Stimulated activated CD4-positive, alpha-beta T cell treated with anti-CD3 and anti-CD28 coated beads, Interleukin-12 subunit alpha, Interleukin-12 subunit beta, amount 100 ng/mL, for 48 hours (primary cell): ENCODE measurements at places on chromosomes 13 and 19.

- DNase-seq, result no peak
Observed at GRCh38 chr13:32206097-32206740, 108.9 kb downstream of the ZAR1L start.

- DNase-seq, result no peak
Observed at GRCh38 chr19:15995536-15995935, 46.7 kb downstream of the OR10H4 start.

- no peak for DNase-seq
Observed at GRCh38 chr13:41327994-41328790, 17.1 kb downstream of the NAA16 start.

GRCh38 chr13:110869805-110870706 lies 44.8 kb downstream of the ANKRD10 start:
- peak; percentile 18 for DNase-seq

DNA sequence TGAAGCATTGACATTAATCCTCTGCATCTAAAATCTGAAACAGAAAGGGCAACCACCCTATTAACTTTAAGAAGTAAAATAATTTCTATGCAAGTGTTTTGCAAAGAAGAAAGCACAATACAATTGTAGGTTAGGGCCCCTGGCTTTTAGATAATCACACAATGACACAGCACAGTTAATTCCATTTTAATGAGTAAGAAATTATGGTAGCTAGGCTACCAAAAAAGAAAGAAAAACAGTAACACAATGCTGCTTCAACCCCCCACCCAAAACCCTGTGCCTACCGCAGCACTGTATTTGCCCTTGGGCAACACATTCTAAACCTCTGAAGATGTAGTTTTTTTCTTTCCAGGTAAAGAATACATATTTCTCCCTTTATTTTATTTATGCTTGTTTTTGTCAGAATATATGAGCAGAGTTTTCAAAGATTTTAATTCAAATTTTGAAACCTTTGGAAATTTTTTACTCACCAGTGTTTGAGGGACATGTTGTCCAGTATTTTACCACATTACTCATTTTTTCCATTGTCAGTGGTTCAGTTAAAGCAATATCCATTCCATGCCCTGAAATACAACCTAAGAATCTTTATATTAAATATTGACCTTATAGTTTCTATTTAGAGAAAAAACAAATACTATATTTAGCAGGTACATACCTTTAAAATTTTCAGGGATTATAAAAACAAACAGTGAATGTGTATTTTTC lies 21.1 kb downstream of the SOHLH2 start:
- no peak for DNase-seq

DNA sequence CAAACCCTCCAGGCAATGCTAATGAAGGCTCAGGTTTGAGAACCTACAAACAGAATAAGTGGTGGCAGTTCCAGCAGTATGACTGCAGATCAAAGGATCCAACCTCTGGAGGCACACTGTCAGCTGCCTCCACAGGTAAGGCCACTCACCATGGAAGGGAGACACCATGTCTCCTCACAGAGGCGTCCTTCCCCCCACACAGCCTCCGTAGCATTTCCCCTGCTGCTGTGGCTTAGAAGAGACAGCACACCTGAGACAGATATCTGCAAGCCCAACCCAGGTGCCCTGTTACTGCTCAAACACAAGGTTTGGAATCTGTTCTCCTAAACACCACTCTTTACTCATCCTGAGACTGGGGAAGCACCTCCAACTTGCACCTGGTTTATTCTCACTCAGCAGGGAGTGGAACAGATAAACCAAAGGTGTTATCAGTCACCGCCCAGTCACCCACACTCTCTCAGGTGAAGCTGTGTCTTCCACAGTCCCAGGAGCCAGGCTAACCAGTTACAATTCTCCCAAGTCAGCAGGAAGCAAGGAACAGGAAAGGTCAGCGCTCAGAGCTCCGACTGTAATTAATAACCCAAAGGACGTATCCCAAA lies 311.2 kb downstream of the FOXO1 start:
- no peak for DNase-seq

DNA sequence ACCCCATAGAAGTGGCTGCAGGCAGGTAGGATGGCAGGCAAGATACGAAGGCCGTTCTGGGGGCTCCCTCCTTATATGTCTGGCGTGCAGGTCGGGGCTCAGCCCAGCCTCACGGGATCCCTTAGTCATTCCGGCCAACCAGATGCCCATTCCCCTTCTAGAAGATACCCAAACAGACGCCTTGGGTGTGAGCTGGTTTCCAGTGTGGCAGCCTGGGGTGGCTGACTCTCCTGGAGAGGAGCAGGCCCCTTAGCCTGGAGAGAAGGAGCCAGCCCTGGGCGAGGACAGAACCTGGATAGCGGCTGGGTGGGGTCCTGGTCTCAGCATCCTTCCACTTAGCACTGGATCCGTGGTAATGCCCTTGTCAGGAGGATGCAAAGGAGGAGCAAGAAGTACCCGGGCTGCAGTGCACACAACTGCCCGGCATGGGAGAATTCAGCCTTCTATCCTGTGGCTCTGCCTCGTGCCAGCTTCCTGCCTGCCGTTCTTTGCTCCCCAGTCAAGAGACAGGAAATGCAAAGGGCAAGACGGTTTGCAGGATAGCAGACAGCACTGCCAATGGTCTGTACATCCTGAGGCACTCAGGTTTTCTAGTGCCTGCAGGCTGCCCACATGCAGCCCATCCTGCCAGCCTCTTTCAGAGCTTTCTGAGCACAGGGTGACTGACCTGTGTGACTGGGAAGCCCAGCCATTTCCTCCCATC lies 56.7 kb upstream of the WASF3 start:
- DNase-seq, result no peak

- DNase-seq, result no peak
Observed at GRCh38 chr13:102351521-102351920, 50.3 kb downstream of the FGF14 start.

DNA sequence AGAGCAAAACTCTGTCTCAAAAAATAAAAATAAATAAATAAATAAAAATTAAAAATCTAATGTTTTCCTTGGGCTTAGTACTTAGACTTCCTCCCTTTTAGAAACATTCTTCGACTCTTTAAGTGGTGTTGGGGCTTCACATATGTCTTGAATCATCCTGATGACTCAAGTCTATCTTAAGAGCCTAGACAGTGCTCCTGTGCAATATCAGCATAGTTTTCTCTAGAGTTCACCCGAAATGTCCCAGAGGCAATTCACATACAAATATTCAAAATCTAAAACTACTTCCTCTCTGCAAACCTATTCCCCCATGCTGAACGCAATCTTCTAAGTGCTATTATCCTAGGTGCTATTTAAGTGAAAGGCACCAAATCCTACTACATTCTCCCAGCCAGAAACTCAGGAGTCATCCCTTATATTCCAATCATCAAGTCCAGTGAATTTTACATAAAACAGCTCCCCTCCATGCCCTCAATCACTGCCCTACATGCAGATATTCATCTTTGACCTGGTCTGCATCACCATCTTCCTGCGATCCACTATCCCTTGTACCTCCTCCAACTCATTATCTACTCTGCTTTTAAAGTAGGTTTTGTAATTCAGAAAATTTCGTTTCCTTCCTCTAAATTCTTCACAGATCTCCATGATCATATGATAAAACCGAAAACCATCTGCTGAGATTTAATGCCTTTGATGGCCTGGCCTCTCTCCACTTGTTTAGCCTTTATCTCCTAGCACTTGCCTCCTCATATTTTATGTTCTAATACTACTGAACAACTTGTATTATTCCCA lies 102.7 kb downstream of the ELF1 start:
- no peak for DNase-seq

GRCh38 chr19:49872245-49873128 lies 4.7 kb downstream of the AKT1S1 start:
- DNase-seq, result no peak

- no peak for DNase-seq
Observed at GRCh38 chr13:111114362-111115060, 599 bp upstream of the ARHGEF7 start.

GRCh38 chr13:26822146-26822545 lies 61.6 kb upstream of the GPR12 start:
- DNase-seq, result no peak

- no peak for DNase-seq
Observed at GRCh38 chr13:95209109-95209508, 92.1 kb downstream of the ABCC4 start.

DNA sequence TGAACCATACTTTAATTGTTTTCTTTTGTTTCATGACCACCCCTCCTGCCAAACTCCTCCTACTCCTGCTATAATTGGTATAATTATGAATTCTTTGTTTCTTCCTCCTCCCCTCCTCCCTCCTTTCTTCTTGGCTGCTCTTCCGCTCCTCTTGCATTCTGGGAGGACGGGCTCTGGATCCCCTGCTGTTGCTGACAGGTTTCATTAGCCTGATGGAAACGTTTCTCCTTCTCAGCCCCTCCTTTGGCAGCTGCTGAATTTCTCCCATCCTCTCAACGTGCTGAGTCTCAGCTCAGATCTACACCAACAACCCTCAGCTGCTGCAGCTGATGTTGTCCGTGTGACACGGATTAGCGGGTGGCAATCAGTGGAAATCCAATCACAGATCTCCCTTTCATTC lies 97.1 kb upstream of the UBAC2 start:
- DNase-seq, result no peak

DNA sequence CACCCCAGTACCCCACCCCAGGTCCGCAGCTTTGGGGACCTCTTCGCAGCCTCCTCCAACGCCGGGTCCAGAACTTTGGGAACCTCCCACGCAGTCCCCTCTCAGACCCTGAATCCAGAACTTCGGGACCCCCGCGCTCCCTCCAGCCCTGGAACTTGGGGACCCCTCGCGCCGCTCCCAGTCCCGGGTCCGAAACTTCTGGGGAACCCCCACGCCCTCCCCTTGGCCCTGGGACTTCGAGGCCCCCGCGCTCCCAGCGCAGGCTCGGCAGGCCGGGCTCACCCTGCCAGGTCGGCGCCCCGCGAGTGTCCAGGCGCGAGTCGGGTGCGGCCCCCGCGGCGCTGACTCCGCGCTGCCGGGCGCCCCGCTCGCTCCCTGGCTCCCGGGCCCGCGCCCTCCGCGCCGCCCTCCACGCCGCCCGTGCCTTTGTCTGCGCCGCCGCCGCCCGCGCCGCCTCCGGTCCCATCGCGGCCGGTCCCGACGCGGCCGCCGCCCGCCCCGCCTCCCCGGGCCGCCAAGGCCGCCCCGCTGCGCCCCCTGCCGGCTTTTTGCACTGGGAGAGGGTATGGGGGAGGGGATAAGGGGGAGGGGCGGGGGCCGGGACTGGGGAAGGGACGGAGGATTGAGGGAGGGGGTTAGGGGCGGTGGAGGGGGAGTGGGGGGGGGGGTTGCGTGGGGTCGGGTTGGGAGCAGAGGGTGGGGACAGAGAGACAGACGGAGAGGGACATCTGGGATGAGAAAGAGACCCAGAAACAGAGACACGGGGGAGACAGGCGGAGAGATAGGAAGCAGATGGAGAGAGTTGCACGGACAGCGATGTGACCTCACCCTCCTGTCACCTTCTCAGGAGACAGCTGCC lies at the start of gene HOMER3:
HOMER3 (minus strand) TSS at position 449 of the 859 bp plus-strand sequence. CDS start 2,235 bp downstream, outside the sequence.
- peak; percentile 67 for DNase-seq

DNA sequence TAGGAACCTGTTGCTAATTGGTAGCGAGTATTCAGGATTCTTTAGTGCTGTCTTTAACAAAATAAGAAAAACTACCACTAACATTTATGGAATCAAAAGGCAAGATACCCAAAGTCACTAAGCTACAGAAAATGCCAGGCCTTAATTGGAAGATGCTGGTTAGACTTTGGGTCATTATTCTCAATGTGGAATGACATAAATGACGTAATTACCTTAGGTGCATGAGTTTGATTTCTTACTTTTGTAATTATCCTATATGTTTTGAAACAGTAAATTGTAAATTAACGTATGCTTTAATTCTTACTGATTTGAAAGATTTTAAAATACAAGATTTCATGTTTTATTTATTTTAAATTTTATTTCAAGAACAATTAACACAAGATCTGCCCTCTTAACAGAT lies 25.0 kb downstream of the SGCG start:
- DNase-seq, result no peak

- DNase-seq, result peak; percentile 40
Observed at GRCh38 chr19:17522988-17523872, 11.8 kb downstream of the PGLS start.

- no peak for DNase-seq
Observed at GRCh38 chr13:30559274-30559673, 58.4 kb upstream of the USPL1 start.

DNA sequence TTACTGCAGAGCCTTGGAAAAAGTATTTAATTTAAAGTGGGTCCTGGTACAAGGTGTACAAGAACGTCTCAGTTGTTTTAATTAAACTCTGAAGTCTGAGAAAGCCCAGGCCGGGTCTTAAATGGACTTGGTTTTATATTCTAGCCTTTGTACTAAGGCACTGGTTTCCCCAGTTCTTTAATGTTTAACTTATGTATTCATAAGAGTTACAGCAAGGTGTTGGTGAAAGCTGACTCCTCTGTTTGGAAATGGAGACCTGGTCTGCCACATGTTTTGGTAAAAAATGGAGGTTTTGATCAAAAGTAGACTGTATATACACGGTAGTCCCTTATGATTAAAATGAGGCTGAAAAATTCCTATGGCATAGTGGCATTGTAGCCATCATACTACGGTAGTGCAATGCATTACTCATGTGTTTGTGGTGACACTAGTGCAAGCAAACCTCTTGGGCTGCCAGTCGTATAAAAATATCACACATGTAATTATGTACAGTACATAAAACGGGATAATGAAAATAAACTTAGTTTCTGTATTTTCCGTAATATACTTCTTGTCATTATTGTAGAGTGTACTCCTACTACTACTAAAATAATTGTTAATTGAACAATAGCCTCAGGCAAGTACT lies 883.4 kb upstream of the SPRY2 start:
- DNase-seq, result no peak

GRCh38 chr13:102323012-102323411 lies 78.8 kb downstream of the FGF14 start:
- DNase-seq, result no peak

GRCh38 chr19:13078897-13079541 lies 23.6 kb downstream of the LYL1 start:
- DNase-seq, result no peak

DNA sequence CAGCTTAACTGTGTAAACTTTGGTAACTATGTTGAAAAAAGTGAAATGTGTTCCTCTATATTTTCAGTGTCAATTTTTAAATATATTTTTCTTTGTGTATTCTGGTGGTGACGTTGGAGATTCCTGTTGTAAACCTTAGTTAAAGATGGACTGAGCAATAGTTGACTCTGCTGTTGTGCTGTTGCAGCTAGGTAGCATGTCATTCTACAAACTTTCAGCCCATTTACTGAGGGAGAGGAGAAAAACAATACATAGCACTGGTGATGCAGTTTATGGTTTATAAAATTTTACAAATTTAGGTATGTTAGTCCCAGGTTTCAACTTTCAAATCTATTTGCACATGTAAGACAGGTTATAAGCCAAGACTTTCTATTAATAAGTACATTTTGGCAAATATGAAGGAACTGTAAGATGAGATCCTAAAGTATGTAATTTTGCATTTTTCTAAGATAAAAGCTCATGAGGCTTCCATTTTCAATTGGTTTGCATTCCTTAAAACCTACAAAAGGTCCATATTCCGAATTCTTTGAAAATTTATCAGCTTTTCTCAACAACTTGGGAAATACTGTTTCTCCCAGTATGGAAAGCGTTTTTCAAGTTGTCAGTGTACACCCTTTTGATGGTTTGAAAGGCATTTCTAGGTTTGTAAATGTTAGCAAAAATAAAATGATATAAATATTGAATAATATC lies 1.5 kb downstream of the NDFIP2 start:
- DNase-seq, result no peak
